T-cell (primary cell): ENCODE measurements at places on chromosomes 13 and 19. TPM values are rescaled to one million over a fixed set of nuclear protein-coding genes. Genes with fewer than 3 reads are reported as not detected.
A peak's percentile ranks its signal among the peaks of the same experiment; 100 is the strongest.

- H3K36me3 ChIP-seq = no peaks in the 10 kb centered on the region
- no peak for DNase-seq
- H3K4me3 ChIP-seq = peak overlapping the region; percentile 24
- peaks cover 82% of the 10 kb centered on the region for H3K27me3 ChIP-seq
Measured at GRCh38 chr19:50331221-50331993, 2.2 kb upstream of the KCNC3 start.

DNA sequence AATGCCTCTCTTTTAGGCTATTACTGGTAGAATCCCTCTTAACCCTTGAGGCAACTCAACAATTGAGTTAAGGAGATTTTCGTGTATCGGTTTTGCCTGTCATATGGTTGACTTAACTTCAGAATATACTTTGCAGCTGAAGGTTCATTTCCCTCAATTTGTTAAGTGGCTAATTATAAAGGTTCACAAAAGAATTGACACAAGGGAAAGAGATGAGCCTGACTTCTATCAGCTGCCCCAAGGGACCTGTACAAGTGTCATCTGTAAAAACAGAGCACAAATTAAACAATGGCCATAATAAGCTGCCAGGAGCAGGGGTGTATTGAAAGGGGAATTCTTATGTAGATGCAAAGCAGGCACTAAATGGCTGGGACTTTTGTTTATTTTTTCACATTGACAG, 334.8 kb upstream of the OBI1 start:
- H3K4me3 ChIP-seq = no peak overlapping the region
- no peaks in the 10 kb centered on the region for H3K36me3 ChIP-seq
- H3K27ac ChIP-seq = no peak overlapping the region

DNA sequence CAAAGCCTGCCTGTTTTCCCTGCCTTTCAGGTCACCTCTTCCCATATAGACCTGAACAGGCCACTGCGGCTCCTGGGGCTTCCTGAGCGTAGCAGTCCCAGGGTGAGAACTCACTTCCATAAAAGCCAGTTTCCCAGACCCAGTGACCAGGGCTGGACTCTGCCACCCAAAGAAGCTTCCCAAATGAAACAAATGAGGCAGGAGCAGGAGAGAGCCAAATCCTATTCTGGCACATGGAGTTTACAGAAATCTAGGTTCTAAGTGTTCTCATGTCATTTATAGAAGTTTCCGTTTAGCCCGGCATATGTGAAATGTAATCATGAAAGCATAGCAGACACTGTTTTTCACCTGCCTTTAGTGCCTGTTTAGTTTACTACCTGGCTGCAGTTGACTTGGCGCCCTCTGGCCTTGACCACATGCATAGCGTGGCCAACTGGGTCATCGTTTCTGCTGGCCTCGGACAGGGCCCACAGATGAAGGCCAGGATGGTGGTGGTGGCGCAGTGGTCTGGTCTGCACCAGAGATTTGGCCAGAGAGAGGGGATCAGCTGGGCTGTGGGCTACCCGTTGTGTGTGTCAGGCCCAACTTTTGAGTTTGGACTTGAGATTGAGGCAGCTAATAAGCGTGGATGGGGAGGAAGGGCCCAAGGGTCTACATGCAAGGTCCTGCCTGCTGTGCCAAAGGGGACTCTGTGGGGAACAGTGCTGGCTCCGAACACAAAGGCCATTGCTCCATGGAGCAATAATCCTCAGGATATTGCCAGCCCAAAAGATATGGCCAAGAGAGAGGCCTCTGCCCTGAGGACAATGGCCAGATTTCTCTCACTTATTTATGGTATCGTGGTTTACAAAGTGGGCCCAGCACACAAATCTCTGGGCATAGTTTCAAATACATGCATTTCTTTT, 43.3 kb downstream of the NFIX start:
- H3K27me3 ChIP-seq = peaks cover 3% of the 10 kb centered on the region
- no peaks in the 10 kb centered on the region for H3K36me3 ChIP-seq
- no peak overlapping the region for H3K27ac ChIP-seq
- no peaks in the 10 kb centered on the region for H3K4me1 ChIP-seq
- no peak for DNase-seq

NLRP11 gene
- total RNA-seq = not detected

- no peak for DNase-seq
- peaks cover 7% of the 10 kb centered on the region for H3K4me1 ChIP-seq
- H3K36me3 ChIP-seq = no peaks in the 10 kb centered on the region
- H3K27ac ChIP-seq = no peak overlapping the region
Measured at GRCh38 chr13:21219036-21219381, 42.6 kb downstream of the MRPL57 start.

SRRM5 gene
- 0.55 TPM for total RNA-seq

CBY2 gene
- total RNA-seq = 0.22 TPM

DNA sequence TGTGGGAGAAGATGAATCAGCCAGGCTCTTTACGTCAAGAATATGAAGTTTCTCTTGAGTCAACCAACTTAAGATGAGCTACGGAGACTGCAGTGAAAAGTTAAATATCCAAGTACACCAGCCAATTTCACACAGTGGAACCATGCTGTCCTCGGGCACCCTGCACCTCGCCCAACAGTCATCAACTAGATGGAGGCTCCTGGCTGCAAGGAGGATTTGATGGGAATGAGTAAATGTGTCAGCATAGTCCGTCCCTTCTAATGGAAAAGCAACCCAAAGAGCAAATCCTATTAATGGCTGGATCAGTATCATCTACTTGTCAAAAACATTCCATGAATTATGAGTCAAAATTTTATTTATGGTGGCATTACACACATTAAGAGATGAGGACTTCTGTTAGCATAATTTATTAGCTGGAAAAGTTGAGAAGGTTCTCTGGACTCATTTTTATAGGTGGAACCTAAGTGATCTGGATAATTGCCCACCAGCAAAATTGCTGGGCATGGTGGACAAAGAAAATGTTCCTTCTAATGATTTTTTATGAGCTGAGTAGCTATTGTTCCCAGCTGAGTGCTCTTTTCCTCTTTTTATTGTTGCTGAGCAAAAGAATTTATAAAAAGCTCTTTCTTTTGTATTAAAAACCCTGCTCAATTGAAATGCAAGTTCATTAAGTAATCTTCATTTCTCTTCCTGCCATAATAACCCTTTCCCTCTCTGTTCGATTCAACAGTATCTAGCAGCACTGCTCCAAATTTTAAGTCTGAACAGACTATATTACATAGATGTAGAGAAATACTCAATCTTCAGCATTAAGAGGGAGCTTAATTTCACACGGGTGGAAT, 88.4 kb downstream of the DNAJC15 start:
- H3K4me3 ChIP-seq = no peak overlapping the region
- no peaks in the 10 kb centered on the region for H3K27me3 ChIP-seq
- H3K36me3 ChIP-seq = peaks cover 9% of the 10 kb centered on the region
- no peaks in the 10 kb centered on the region for H3K4me1 ChIP-seq
- DNase-seq = no peak
- no peak overlapping the region for H3K27ac ChIP-seq

- DNase-seq = no peak
- H3K4me3 ChIP-seq = no peak overlapping the region
- H3K27me3 ChIP-seq = no peaks in the 10 kb centered on the region
Measured at GRCh38 chr13:36549126-36549702, 116.9 kb downstream of the CCNA1 start.

DNA sequence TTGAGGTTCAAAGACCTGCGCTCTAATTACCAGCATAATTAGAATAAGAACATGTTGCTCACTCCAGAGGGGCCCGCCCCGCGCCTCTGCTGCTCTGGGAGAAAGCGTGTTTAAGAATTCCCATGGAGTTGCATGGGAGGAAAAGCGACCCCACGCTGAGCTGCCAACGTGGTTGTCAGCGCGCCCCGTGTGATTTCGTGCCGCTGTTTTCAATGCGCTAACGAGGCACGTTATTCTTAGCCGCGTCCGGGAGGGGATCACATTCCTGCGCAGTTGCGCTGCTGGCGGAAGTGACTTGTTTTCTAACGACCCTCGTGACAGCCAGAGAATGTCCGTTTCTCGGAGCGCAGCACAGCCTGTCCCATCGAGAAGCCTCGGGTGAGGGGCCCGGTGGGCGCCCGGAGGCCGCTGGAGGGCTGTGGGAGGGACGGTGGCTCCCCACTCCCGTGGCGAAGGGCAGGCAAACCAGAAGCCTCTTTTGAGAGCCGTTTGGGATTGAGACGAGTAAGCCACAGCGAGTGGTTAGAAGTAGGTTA, 173.8 kb upstream of the SOX1 start:
- H3K36me3 ChIP-seq = no peaks in the 10 kb centered on the region
- peaks cover 34% of the 10 kb centered on the region for H3K27me3 ChIP-seq
- no peak overlapping the region for H3K4me3 ChIP-seq
- H3K27ac ChIP-seq = no peak overlapping the region
- DNase-seq = no peak
- no peaks in the 10 kb centered on the region for H3K4me1 ChIP-seq

PCDH17 gene
- 0.19 TPM for total RNA-seq

PRRG2 gene
- 1.4 TPM for total RNA-seq

DNA sequence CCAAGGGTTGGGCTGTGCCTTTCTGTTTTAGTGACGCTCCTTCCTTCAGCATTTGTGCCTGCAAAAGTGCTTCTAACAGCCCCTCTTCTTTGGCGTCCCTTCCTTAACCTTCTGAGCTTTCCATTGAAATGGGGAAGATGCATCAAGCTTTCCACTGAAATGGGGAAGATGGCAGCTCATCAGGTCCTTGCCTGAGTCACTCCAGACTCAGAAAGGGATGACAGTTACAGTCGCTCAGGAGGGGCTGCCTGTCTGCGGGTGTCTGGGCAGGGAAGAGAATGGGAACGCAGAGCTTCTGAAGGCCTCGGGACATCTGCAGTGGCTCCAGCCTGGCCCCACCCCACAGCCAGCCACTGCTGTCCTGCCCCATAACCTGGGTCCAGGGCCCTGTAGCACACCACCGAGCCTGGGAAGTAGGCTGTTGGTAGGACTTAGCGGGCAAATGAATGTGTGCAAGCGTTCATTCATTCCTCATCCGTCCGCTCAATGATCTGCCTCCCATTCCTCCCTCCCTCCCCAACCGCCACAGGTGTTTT, 9.8 kb downstream of the AP1M1 start:
- H3K27ac ChIP-seq = no peak overlapping the region
- peaks cover 27% of the 10 kb centered on the region for H3K4me1 ChIP-seq
- H3K4me3 ChIP-seq = no peak overlapping the region
- H3K27me3 ChIP-seq = no peaks in the 10 kb centered on the region

DNA sequence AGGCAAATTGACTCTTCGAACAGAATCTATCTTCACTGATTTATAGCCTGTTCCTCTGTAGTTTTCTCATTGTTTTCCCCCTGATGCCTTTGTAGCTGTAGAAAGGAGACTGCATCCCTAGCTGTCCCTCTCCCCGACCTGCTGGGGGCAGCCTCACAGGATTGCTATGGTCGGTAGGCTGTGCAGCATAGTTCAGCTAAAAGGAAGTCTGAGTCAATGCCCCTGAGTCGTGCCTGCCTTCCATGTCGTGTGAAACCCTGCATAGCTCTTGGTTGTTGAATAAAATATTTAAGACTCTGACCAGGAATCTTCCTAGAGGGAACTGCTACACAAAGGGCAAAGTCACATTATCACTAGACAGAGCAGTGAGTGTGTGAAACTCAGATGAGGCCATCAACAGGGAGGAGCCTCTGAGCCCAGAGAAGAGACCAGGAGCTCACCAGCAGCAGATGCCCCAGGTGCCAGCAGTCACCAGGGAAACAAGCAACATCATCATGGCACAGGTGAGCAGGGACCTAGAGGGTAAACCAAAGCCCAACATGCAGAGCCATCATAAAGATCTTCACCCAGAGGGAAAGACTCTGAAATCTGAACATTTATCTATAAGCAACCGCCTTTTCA, 108.4 kb upstream of the NBEA start:
- H3K4me3 ChIP-seq = no peak overlapping the region
- no peaks in the 10 kb centered on the region for H3K27me3 ChIP-seq
- no peak overlapping the region for H3K27ac ChIP-seq

IRGC gene
- total RNA-seq = not detected

- no peak for DNase-seq
- H3K36me3 ChIP-seq = no peaks in the 10 kb centered on the region
- no peaks in the 10 kb centered on the region for H3K27me3 ChIP-seq
- no peaks in the 10 kb centered on the region for H3K4me1 ChIP-seq
- H3K4me3 ChIP-seq = no peak overlapping the region
Measured at GRCh38 chr13:23205807-23206206, 25.0 kb downstream of the SGCG start.

LYPD3 gene
- 4.2 TPM for total RNA-seq

GRCh38 chr19:16144216-16144581, 714 bp downstream of the HSH2D start:
- H3K27ac ChIP-seq = peak overlapping the region; percentile 82
- H3K4me3 ChIP-seq = peak overlapping the region; percentile 66
- no peaks in the 10 kb centered on the region for H3K36me3 ChIP-seq
- H3K27me3 ChIP-seq = no peaks in the 10 kb centered on the region
- DNase-seq = no peak

DNA sequence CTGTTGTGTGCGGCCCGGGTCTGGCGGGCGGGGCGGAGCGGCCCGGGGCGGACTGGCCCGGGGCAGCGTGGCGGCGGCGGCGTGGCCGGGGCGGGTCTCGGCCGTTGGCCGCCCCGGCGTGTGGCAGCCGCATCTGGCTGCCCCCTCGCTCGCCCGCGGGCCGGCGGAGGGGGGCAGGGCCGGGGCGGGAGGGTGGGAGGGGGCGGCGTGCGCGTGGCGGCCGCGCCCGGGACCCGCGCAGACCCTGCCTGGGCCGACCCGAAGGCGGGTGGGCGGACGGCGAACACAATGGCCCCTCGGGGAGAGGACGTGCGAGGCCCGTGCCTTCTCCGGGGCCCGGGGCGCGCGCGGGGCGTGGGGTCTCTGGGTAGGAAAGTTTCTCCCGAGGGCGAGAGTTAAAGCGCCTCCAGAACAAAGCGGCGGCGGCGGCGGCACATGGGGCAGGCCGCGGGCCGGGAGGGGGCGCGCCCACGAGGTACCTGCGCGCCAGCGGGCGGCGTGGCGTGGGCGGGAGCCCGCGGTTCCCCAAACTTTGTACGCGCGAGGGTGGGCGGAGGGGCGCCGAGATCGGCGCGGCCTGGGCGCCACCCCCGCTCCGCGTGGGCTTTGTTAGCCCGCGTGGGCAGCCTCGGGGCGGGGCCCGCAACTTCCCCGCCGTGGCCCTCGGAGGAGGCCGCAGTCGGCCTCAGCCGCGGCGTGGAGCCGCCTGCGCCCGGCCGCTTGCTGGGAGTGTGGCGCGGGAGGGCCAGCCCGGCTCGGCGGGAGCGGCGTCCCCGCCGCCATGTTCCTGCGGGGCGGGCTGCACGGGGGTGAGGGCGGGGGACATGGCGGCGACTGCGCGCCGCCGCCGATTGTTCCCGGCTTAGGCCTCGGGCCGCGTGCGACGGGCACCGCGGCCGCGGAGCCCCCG, 764 bp downstream of the MIR17HG start:
- no peaks in the 10 kb centered on the region for H3K27me3 ChIP-seq
- DNase-seq = peak; percentile 48
- no peak overlapping the region for H3K27ac ChIP-seq
